Renal pelvis (tissue), 12 donors: ENCODE measurements at places on chromosomes 2 and 18. TPM values are rescaled to one million over a fixed set of nuclear protein-coding genes. Genes with fewer than 3 reads are reported as not detected.

GKN2 gene
- not detected for polyA plus RNA-seq

IRS1 gene
- 13.8 TPM for polyA plus RNA-seq

GREB1L gene
- 1.7 TPM for polyA plus RNA-seq

DNA sequence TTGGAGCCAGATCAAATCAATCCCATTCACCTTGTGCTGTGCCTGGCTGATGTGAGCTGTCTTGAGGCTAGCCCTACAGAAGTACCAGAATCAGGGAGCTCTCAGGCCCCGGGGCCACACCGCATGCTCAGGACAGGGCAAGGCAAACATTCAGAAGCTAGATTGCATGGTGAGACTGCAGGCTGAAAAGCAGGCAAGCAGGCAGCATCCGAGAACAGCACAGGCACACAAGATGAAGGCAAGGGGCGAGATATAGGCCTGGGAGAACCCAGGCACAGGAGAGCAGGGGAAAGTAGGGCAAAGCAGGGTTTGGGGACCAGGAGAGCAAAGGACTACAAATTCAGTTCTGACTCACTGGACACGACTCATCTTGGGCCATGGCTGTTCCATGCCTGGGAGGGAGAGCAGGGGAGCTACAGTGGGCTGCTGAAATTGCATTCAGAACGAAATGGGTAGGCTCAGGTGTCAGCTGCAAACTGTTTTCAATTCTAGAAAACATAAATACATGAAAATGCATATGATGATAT lies 59.6 kb downstream of the GALNT14 start:
- DNase-seq: no peak

DNA sequence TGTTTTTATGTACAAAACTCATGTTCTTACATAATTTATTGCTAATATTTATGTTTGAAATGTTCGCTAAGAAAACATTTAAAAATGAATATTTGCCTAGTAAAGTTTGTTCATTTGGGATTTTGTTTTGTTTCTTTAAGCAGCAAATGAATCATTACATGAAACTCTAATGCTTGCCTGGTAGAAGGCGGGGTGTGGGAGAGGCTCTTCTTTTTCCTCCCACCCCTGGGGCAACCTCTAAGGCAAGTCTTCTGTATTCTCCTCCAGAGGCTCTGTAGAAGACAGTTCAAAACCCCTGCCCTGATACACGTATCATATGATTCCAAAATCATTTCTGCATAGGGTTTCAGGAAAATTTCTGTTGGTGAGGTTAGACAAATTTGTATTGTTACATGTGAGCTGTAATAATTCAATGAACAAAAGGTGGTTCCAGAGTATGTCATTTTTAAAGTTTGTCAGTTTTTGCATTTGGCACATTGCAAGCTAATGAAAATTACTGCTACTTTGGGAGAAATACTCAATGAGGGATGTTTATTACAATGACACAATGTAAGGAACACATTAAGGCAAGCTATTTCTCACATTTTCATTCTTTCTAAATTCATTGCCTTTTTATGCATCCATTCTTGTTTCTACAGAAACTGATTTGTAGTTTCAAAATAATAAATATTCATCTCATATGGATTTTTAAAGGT lies 302.3 kb upstream of the UBE2E3 start:
- DNase-seq: no peak

DNA sequence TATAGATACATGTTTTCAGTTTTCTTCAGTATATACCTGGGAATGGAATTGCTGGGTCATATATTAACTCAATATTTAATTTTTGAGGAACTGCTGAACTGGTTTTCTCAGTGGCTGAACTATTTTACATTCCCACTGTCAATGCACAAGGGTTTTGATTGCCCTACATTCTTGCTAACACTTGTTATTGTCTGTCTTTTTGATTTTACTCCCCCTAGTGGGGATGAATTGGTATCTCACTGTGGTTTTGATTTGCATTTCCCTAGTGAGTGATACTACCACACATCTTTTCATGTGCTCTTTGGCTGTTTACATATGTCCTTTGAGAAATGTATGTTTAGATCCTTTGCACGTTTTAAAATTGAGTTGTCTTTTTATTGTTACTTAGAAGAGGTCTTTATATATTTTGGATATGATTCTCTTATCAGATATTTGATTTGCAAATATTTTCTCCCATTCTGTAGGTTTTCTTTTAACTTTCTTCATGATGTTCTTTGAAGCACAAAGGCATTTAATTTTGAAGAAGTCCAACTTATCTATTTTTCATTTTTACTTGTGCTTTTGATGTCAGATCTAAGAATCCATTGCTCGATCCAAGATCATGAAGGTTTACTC lies 36.2 kb downstream of the ASB1 start:
- DNase-seq: no peak

DNA sequence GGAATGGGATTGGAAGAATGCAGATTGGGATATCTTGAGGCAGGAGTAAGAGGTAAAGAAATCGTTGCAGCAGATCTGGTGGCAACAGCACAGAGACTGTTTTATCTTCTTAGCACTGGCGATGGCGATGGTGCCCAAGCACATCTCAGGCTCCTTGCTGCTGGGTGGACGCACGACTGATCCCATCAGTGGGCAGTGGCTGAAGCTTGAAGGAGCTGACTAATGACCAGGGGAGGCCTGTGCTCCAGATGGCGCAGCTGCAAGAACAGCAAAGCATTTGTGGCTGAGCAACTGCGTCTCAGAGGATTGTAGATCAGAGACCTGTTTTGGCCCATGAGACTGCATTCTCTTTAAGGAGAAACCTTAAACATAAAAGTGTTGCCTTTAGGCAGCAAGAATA lies 54.6 kb downstream of the GALR1 start:
- no peak for DNase-seq
